ENCODE measurements at places on chromosomes 6 and 20. TPM values are rescaled to one million over a fixed set of nuclear protein-coding genes. Genes with fewer than 3 reads are reported as not detected.

GRCh38 chr6:165634101-165634880 lies 28.8 kb downstream of the PDE10A start:
- H3K27ac ChIP-seq = no peak overlapping the region
- H3K4me1 ChIP-seq = no peaks in the 10 kb centered on the region
- H3K36me3 ChIP-seq = no peaks in the 10 kb centered on the region
- DNase-seq = no peak
- H3K27me3 ChIP-seq = no peaks in the 10 kb centered on the region

- H3K27ac ChIP-seq = no peak overlapping the region
- no peaks in the 10 kb centered on the region for H3K4me1 ChIP-seq
- no peak for DNase-seq
- no peak overlapping the region for H3K4me3 ChIP-seq
These were observed 712.4 kb downstream of the EPHA7 start for GRCh38 chr6:92706976-92707375.

- H3K4me3 ChIP-seq = no peak overlapping the region
- H3K27me3 ChIP-seq = no peaks in the 10 kb centered on the region
- no peak for DNase-seq
- no peaks in the 10 kb centered on the region for H3K4me1 ChIP-seq
These were observed 26.0 kb upstream of the PPP1R16B start for GRCh38 chr20:38779247-38780097.

DNA sequence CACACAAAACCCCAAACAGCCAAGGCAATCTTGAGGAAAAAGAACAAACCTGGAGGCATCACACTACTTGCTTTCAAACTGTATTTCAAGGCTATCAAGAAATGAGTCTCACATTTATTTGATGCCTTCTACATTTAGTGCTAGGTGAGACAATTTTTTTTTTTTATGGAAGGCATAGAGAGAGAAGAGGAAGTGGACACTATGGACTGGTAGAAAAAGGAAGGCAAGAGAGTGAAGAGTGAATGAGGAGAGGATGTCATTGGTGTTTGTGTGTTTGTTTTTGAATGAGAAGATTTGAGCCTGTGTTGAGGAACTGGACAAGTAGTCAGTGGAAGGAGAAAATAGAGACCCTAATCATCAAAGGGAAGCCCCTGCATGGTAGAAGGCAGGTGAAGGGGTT lies 182.0 kb upstream of the JAG1 start:
- H3K36me3 ChIP-seq = no peaks in the 10 kb centered on the region
- H3K4me3 ChIP-seq = no peak overlapping the region
- no peak overlapping the region for H3K27ac ChIP-seq
- DNase-seq = no peak
- H3K27me3 ChIP-seq = no peaks in the 10 kb centered on the region
- H3K4me1 ChIP-seq = no peaks in the 10 kb centered on the region

- H3K27ac ChIP-seq = no peak overlapping the region
- H3K4me3 ChIP-seq = no peak overlapping the region
- no peaks in the 10 kb centered on the region for H3K4me1 ChIP-seq
- H3K27me3 ChIP-seq = no peaks in the 10 kb centered on the region
- DNase-seq = no peak
These were observed 33.5 kb upstream of the DACT2 start for GRCh38 chr6:168353041-168353440.

GRCh38 chr6:52132292-52132691 lies 44.9 kb upstream of the PKHD1 start:
- H3K36me3 ChIP-seq = no peaks in the 10 kb centered on the region
- DNase-seq = no peak
- H3K27me3 ChIP-seq = no peaks in the 10 kb centered on the region
- no peak overlapping the region for H3K27ac ChIP-seq

- peak overlapping the region; percentile 88 for H3K27ac ChIP-seq
- no peak overlapping the region for H3K4me3 ChIP-seq
- H3K4me1 ChIP-seq = no peaks in the 10 kb centered on the region
- no peak for DNase-seq
- H3K36me3 ChIP-seq = no peaks in the 10 kb centered on the region
These were observed 1.0 kb upstream of the AGPAT4 start for GRCh38 chr6:161274898-161275297.

- no peak overlapping the region for H3K27ac ChIP-seq
- no peaks in the 10 kb centered on the region for H3K4me1 ChIP-seq
- H3K27me3 ChIP-seq = no peaks in the 10 kb centered on the region
- no peak overlapping the region for H3K4me3 ChIP-seq
- no peak for DNase-seq
These were observed 43.3 kb downstream of the TP53INP2 start for GRCh38 chr20:34747479-34747878.

DNA sequence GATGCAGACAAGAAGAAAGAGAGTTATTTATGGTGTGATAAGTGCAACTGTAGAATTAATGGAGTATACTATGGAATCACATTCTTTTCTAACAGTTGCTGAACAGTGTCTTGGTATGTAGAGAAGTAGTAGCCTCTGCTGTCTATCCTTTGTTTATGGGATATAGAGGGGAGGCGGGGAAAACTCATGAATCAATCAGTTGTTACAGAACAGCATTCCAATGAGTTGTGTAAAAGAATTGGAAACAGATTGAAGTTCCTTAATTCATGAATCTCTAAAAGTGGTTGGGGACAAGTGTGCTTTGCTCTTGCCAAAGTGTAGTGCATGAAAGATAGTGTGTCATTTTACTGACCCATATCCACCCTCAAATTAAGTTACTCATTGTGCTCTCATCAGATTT lies 77.7 kb downstream of the FLRT3 start:
- H3K27me3 ChIP-seq = no peaks in the 10 kb centered on the region
- no peaks in the 10 kb centered on the region for H3K4me1 ChIP-seq
- H3K36me3 ChIP-seq = no peaks in the 10 kb centered on the region
- H3K27ac ChIP-seq = no peak overlapping the region
- no peak for DNase-seq

GRCh38 chr6:130796313-130796905 lies 30.8 kb upstream of the SMLR1 start:
- H3K27ac ChIP-seq = peak overlapping the region; percentile 48
- no peaks in the 10 kb centered on the region for H3K27me3 ChIP-seq
- no peaks in the 10 kb centered on the region for H3K36me3 ChIP-seq
- DNase-seq = no peak
- H3K4me3 ChIP-seq = no peak overlapping the region
- H3K4me1 ChIP-seq = peaks cover 4% of the 10 kb centered on the region

DNA sequence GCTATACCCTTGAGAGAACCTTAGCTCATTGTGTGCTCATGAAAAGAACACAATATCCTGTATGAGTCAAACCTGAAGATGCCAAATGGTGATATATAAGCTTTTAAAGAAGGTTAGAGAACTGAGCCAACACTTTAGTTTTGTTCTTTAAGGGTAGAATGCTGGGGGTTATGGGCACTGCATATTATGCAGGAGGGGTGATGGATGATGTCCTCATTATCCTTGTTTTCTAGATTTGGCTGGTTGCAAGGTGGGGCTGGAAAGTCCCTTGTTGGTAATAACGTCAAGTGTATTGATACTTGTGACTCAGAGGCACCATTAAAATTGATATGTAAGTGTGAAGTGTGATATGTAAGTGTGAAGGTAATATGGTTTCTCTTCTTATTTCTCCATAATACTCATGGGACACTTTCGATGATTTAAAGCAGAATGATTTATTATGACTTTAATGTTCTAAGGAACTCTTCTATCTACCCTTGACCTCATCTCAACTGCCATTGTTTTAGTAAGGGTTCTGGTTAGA lies 113.7 kb upstream of the DTNBP1 start:
- no peak overlapping the region for H3K27ac ChIP-seq
- H3K27me3 ChIP-seq = no peaks in the 10 kb centered on the region
- H3K36me3 ChIP-seq = no peaks in the 10 kb centered on the region
- no peak for DNase-seq

GRCh38 chr6:43494766-43495165 lies 15.4 kb downstream of the LRRC73 start:
- H3K27ac ChIP-seq = peak overlapping the region; percentile 68
- no peaks in the 10 kb centered on the region for H3K36me3 ChIP-seq
- no peak overlapping the region for H3K4me3 ChIP-seq
- H3K4me1 ChIP-seq = peaks cover 15% of the 10 kb centered on the region

DNA sequence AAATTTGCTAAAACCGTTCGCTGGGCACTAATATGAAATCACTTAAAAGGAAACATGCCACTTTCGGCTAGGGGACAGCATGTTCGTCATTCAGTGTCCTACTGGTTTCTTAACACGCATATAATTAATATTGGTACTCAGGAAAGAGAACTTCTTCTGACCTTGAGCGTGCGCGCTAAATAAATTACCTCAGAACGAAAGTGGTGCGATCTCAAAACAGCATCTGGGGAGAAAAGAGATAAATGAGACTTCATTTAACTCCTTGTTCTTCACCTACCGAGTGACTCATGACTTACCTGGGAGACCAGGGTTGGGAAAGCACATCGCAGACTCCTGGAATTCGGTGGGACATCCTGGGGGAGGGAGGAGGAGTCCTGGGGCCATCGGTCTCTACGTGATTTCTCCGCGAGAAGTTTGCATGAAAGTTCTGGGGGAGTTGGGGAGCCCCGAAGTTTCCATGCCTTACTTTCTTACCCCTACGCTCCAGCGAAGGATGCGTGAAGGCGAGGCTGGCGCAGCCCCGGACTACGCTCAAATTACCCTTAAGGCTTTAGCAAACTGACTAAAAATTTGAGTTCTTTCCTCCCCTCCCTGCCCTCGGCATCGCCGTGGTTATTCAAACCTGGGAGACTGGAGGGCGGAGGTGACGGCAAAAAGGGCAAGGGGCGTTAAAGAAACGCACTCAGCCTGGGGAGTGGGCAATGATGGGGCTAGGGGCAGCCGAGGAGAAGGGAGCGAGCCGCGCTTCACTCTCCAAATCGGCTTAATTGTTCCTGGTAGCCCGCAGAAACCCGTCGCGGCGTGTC lies 1.1 kb upstream of the BEND6 start:
- no peaks in the 10 kb centered on the region for H3K27me3 ChIP-seq
- H3K4me3 ChIP-seq = peak overlapping the region; percentile 65
- no peak overlapping the region for H3K27ac ChIP-seq

DNA sequence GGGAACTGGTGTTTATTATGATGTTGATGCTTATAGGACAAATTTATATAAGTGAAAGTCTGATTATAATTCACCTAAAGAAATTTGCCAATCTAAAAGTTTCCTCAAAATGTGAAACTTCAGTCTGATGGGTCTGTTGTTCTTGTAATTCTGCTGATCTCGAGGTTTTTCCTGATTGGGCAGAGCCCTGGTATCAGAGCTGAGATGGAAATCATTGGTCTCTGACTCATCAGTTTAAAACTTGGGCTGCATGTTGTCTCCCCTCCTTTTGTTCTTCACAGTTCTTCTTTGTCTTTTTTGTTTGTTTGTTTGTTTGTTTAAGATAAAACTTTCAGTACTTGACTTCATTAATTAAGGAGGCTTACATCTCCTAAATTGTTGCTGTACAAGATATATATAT lies 5.9 kb downstream of the SMAP1 start:
- H3K27me3 ChIP-seq = no peaks in the 10 kb centered on the region
- H3K27ac ChIP-seq = no peak overlapping the region
- no peak for DNase-seq
- H3K4me1 ChIP-seq = no peaks in the 10 kb centered on the region
- H3K36me3 ChIP-seq = no peaks in the 10 kb centered on the region

GRCh38 chr6:12241493-12242175 lies 48.5 kb upstream of the EDN1 start:
- no peaks in the 10 kb centered on the region for H3K4me1 ChIP-seq
- H3K27me3 ChIP-seq = no peaks in the 10 kb centered on the region
- H3K27ac ChIP-seq = no peak overlapping the region
- DNase-seq = no peak
- H3K36me3 ChIP-seq = no peaks in the 10 kb centered on the region
- no peak overlapping the region for H3K4me3 ChIP-seq

DNA sequence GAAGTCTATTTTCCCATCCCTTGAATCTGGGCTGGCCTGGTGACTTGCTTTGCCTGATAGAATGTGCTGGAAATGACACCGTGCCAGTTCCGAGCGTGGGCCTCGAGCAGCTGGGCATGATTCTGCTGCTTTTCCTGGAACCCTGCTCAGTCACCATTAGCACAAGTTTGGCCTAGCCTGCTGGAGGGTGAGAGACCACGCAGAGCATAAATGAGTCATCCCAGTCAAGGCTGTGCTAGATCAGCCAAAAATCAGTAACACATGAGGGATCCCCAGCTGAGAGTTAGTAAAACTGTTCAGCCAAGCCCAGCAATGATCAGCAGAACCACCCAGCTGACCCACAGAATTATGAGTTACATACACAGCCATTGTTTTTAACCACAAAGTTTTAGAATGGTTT lies 74.8 kb upstream of the TOP1 start:
- H3K27ac ChIP-seq = no peak overlapping the region
- H3K4me1 ChIP-seq = no peaks in the 10 kb centered on the region
- no peak overlapping the region for H3K4me3 ChIP-seq
- peak; percentile 3 for DNase-seq
- H3K36me3 ChIP-seq = no peaks in the 10 kb centered on the region

- no peak for DNase-seq
- H3K4me3 ChIP-seq = no peak overlapping the region
- H3K4me1 ChIP-seq = no peaks in the 10 kb centered on the region
- no peak overlapping the region for H3K27ac ChIP-seq
- H3K36me3 ChIP-seq = no peaks in the 10 kb centered on the region
- H3K27me3 ChIP-seq = no peaks in the 10 kb centered on the region
These were observed 277.9 kb upstream of the BMP2 start for GRCh38 chr20:6489361-6490171.

GRCh38 chr20:11734431-11734830 lies 183.3 kb upstream of the BTBD3 start:
- DNase-seq = no peak
- H3K4me3 ChIP-seq = no peak overlapping the region
- H3K27me3 ChIP-seq = no peaks in the 10 kb centered on the region
- no peak overlapping the region for H3K27ac ChIP-seq
- H3K4me1 ChIP-seq = no peaks in the 10 kb centered on the region
- no peaks in the 10 kb centered on the region for H3K36me3 ChIP-seq

DNA sequence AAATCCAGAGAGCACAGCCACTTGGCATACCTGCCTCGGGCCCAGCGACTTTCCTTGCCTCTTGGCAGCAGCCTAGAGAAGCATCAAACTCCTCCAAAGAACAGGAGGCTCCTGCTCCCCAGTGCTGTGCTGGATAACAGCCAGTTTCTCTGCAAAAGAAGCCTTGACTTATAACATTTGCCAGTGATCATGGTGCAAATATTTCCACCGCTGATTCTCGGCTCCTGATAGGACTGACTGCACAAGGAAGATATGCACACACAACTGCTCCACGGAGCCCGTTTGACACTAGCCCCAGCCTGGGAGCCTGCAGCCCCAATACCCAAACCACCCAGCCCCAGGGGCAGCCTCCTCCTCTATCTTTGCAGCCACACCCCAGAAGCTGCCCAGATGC lies 17.5 kb downstream of the ACSS1 start:
- peak overlapping the region; percentile 79 for H3K27ac ChIP-seq
- no peaks in the 10 kb centered on the region for H3K36me3 ChIP-seq
- no peak overlapping the region for H3K4me3 ChIP-seq
- H3K27me3 ChIP-seq = no peaks in the 10 kb centered on the region

- DNase-seq = no peak
- H3K27me3 ChIP-seq = no peaks in the 10 kb centered on the region
- no peaks in the 10 kb centered on the region for H3K4me1 ChIP-seq
- no peaks in the 10 kb centered on the region for H3K36me3 ChIP-seq
- no peak overlapping the region for H3K4me3 ChIP-seq
- H3K27ac ChIP-seq = no peak overlapping the region
These were observed 29.5 kb downstream of the BEND6 start for GRCh38 chr6:56984361-56984760.

ZNF292 gene
- 95.1 TPM for total RNA-seq

HEY2 gene
- total RNA-seq = 2.3 TPM

GLP1R gene
- total RNA-seq = not detected

RAB22A gene
- 22.2 TPM for total RNA-seq

PBOV1 gene
- not detected for total RNA-seq

SDCBP2 gene
- 9.8 TPM for total RNA-seq

HTR1E gene
- not detected for total RNA-seq

PI16 gene
- total RNA-seq = 5.2 TPM

CLVS2 gene
- total RNA-seq = not detected

CAP2 gene
- 15.1 TPM for total RNA-seq

CDH26 gene
- total RNA-seq = 3.1 TPM
